ENCODE measurements at places on chromosomes 11 and 22.

DNA sequence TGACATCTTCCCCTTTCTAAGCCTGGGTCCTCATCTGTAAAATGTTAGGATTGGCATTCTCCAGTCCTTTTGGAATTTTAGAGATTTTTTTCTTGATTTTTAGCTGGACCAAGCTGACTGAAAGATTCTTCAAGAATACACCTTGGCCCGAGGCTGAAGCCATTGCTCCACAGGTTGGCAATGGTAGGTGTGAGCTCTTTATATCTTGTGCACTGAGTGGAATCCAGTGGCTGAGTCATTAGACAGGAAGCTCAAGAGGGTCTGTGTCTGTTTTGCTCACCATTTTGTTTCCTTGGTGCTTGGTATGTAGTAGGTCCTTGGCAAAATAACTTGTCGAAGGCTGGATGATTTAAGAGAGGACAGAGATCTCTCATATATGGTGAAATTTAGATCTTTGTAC lies 6.2 kb downstream of the EIF3L start:
- DNase-seq, result no peak

DNA sequence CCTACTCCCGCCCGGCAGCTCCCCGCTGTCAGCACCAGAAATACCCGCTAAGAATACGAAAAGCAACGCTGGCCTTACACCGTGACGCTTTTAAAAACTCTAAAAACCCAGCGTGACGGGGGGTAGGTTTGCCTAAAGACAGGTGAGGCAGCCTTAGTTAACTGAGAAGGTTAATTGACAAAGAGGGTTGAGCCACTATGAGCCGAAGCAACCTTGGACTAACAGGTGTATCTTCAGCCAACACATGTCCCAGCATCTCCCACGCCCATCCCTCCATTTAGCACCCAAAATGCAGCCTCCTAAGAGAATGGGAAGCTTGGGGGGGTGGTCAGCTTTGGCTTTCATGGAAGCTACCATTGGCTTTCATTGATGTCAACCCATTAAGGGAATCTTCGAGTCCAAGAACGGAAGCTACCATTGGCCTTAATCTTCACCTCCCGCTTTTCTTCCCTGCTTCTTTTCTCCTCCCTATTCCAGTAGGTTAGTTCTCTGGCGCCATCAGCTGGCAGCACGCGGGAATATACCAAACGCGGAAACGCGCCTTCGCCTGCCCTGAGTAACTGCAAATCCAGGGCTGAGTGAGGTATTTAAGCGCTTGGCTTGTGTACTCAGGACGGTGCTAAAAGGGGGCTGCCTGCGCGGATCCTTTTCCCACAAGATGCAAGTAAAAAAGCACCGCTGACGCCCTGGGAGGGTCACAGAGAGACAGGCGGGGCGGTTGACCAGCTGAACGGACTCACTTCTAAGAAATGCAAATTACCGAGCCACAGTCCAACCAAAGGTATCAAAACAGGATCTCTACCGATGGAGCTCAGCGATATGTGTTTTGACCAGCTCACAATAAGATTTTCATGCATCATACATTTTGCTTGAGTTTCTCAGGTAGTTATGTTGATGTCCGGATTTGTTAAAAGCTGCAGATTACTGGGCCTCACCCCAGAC lies 38.5 kb upstream of the GLYATL1 start:
- peak; percentile 64 for DNase-seq

- peak; percentile 17 for DNase-seq
Measured at GRCh38 chr11:113991170-113991569, 16.3 kb downstream of the HTR3A start.

DNA sequence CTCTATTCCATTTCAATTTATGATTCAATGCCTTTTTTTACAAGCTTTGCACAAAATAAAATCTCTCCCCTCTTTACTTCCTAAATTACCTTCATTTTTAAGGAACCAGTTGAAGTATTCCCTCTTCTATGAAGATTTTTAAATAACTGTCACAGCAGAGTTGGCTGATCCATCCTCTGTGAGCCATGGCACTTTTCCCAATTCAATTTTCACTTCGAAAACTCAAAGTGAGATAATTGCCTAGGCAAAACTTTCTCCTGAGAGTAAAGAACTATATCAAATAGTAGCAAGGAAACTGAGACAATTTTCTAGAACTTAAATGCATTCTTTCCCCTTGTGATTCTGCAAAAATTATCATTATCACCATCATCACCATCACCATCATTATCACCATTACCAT lies 259.9 kb upstream of the ARHGAP20 start:
- DNase-seq, result no peak

GRCh38 chr11:110468121-110468520 lies 38.4 kb downstream of the FDX1 start:
- no peak for DNase-seq

DNA sequence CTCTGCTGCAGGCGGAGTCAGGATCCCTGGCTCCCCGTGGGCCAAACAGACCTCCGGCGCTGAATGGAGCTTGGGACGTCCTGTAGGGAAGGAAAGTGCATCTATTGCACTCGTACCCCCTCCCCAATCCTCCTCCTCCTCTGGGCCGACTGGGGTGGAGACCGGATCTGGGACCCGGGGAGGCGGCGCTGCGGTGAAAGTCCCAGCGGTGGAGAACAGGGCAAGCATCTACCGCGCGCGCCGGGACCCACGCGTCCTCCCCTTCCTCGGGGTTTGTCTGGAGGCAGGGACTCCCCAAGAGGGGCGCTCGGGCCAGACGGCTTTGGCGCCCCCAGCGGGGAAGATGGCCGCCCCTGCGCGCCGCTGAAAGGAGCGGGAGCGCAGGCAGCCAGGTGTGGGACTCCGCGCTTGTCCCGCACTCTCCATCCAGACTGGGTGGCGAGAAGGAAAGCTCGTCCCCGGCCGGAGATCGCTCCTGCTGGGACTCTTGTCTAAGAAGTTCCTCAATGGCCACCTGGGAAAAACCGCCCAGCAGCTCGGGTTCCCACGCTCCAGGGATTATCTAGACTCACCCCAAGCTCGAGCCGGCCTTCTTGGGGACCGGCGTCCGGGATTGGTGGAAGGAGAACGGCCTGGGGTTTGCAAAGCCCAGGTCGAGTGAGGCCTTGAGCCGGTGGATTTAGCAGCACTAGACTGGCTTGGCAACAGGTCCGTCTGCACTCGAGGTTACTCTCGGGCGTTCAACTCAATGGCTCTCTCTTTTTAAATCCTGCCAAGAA lies 718 bp downstream of the FADS2 start:
- DNase-seq, result peak; percentile 56

- DNase-seq, result no peak
Measured at GRCh38 chr11:79259800-79260199, 181.0 kb downstream of the TENM4 start.

DNA sequence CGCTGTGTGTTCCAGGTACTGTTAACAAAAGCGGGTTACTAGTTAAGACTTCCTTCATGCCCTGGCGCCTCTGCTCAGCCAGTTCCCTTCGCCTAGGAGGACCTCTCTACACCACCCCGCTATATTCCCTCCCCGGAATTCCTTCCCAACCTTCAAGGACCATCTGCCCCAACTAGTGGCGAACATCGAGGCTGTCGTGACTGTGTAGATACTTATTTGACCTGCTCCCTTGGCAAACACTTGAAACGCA lies 450 bp upstream of the BCL2L13 start:
- DNase-seq, result no peak

- DNase-seq, result no peak
Measured at GRCh38 chr22:27108425-27109114, 451.2 kb downstream of the MIAT start.

DNA sequence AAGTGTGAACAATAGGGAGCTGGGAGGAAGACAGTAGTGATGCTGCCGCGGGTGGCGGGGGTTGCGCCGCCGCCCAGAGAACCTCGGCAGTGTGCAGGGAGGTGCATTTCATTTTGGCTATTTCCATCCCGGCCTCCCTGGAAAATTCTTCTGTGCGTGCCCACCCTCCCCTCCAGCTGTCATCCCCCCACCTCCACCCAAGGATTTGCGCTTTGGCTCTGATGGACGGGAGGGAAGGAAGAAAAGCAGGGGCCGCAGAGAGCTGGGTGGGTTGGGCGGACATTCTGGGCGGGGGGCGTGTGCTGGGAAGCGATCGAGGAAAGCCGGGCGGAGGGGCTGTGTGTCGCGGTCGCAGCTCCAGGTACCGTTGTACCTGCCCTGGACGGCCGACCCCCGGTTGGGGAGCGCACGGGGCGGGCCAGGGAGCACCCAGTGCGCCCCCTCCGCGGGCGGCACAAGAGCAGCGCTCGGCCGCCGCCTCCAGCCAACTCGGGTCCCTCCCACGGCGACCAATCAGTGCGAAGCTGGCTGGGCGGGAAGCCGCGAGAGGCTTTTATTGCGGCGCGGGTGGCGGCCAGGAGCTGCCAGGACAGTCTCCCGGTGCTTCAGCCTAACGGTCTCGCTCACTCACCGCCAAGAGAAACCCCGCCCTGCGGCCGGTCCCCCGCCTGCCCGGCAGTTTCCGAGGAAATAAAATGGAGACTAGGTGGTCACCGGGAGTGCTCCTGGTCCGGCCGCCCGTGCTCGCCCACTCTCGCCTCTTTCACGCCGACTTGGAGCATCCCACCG lies 1.6 kb downstream of the NCAM1 start:
- DNase-seq, result peak; percentile 71

DNA sequence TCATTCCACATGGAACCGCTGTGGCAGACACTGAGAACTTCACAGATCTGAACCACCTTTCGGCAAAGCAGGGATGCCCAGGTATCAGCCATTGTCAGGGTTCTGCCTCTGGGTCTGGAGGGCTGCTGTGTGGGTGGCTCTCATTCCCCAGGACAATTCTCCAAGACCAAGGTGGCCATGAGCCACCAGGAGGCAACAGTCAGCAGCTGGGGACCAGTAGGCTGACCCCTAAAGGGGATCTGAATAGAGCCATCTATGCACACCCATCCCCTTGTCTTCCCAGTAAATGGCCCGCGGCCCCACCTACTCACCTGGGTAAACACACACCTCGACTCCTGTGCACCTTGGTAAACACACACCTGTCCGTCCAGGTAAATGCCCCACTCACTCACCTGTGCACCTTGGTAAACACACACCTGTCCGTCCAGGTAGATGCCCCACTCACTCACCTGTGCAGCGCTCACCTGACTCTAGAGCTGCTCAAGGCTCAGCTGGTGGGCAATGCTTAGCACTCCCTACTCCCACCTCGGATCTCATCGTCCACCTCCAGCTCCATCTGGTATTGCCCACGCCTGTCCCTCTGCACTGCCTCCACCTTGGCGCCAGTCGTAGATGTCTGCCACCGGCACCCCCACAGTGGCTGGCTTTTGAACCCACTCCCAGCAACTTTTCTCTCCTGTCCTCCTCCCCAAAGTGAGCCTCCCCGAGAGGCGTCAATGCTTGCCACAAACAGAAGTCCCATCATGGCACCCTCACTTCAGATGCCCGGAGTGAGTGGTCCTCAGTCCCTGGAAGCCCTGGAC lies 10.2 kb downstream of the SLC25A1 start:
- no peak for DNase-seq

DNA sequence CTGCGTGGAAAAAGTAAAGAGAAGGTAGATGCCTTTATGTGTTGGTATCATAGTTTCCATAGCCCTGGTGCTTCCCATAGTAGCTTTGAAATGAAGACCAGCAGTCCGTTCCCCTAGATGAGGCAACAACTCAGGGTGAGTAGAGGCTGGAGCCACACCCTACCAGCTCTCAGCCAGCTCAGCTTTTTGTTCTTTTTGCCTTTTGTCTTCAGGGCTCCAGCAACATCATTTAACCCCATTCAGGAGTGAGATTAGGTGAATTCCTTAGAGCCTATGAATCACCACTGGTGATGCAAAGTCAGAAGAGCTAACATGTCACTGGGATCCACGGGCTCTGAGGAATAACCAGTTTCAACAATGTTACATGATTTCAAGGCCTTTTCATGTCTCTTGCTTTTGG lies 14.0 kb upstream of the SESN3 start:
- no peak for DNase-seq

- DNase-seq, result no peak
Measured at GRCh38 chr11:70387564-70387963, 10.8 kb upstream of the CTTN start.

GRCh38 chr11:86761978-86762377 lies 38.4 kb upstream of the PRSS23 start:
- DNase-seq, result no peak

- DNase-seq, result no peak
Measured at GRCh38 chr11:21631991-21632390, 560.9 kb upstream of the ANO5 start.

GRCh38 chr22:30606455-30607299 lies at the start of gene TCN2:
Gene TCN2, plus strand, starts transcription at chr22:30607174. Its CDS starts 158 bp downstream, at chr22:30607332.
- peak; percentile 76 for DNase-seq

DNA sequence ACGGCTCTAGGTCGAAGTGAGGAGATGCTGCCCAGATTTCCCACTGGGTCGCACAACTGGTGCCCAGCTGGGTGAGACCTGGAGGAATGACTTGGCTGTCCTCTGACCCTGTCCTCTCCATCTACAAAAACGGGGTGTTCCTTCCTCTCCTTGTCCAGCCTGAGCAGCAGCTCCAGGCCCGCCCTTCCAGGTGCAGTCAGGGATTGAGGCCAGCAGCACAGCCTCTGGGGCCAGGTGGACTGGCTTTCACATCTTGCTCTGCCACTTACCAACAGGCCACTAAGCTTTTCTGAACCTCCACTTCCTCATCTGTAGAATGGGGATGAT lies 91.7 kb upstream of the LMO1 start:
- no peak for DNase-seq

- DNase-seq, result no peak
Measured at GRCh38 chr22:45497351-45498145, 5.1 kb upstream of the FBLN1 start.

GRCh38 chr11:6576471-6577373 lies 26.7 kb downstream of the RRP8 start:
- DNase-seq, result no peak

DNA sequence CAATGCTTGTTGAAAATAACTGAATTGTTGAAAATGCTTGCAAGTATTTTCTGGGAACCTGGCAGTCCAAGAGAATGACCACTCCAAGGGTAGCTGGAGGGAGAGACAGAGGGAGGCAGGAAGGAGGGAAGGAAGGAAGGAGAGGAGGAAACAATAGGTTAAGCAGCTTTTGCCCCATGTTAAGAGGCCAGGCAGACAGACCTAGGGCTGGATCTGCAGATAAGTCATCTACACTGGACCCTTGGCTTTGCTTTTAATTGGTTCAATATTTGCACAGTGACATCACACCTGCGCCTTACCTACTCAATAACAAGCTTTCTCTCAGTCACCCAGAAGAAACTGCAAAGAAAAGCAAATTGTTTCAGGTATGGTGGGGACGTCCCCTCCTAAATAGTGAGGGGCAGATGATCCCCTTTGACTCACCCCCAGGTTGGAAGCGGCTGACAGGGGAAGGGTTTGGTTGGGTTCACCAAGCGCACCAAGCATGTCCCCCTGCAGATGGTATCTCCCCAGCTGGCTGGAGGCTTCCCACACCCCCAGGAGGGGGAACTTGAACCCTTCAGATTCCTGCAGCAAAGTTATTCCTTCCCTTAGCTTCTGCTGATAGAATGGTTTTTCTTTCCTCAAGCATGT lies 24.3 kb downstream of the MYH9 start:
- DNase-seq, result no peak

DNA sequence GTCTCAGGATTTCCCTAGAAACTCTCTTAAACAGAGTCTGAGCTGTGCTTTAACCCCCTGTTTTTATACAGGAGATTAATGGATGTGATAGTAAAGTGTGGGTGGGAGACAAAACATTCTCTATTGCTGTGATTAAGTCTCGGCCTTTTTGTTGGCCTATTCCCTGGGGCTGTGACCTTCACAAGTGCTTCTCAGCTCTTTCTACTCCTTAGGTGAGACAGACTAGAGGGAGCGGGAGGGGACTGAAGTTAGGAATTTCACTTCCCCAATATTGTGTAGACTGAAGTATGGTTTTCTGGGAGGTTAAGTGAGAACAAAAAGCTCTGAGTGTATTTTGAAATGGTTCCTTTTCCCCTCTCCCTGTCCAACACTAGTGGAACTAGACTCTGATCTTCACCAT lies 29.8 kb upstream of the OR8B8 start:
- no peak for DNase-seq

GRCh38 chr22:37209140-37209845 lies 3.0 kb downstream of the SSTR3 start:
- no peak for DNase-seq

Measured in heart right ventricle (tissue), 16 donors.